NCI-H1436 treated with DMSO at 0.1 percent for 48 hours (cell line): ENCODE measurements at places on chromosomes 3 and 15.

DNA sequence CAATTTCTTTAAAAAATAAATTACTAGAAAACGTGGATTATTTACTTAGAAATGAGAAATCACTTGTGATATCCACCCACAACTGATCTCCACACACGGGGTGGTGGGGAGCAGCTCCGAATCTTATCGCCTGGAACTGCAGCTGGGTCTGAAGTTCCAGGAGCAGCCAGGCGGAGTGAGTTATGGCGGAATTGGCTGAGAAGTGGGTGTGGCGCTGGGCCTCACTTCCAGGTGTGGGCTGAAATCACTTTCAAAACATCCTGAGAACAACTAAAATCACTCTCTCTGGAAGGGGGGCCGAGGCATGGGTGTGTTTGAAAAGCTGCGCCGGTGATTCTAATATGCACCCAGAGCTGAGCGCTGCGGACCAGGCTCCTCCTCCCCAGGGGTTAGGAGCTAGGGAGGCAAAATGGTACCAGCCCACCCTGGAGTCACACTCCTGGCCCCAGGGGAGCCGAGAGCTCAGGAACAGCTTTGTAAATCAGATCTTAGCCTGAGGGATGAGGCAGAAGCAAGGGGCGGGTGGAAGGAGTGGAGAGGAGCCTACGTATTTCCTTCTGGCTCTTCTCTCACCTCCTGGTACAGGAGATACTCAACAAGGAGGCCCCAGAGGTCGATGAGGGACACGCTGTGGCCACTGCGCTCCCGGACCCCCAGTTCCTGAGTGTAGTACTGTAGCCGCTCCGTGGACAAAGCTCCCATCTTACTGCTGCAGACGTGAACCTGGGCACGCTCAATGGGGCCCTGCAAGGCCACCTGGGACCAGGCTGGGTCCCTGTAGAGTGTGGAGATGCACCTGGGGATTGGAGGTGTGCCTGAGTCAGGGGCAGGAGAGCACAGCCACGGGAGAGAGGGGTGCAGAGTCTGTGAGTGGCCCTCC lies 9.6 kb downstream of the PLA2G4F start:
- DNase-seq, result no peak

- no peak for DNase-seq
These were observed 190.8 kb upstream of the LPP start for GRCh38 chr3:187963003-187963676.

GRCh38 chr3:25663347-25663868 lies 1.3 kb downstream of the TOP2B start:
- no peak for DNase-seq

GRCh38 chr3:65619451-65619881 lies 419.3 kb downstream of the MAGI1 start:
- DNase-seq, result no peak

- DNase-seq, result no peak
These were observed 15.4 kb upstream of the GMNC start for GRCh38 chr3:190877925-190878324.

DNA sequence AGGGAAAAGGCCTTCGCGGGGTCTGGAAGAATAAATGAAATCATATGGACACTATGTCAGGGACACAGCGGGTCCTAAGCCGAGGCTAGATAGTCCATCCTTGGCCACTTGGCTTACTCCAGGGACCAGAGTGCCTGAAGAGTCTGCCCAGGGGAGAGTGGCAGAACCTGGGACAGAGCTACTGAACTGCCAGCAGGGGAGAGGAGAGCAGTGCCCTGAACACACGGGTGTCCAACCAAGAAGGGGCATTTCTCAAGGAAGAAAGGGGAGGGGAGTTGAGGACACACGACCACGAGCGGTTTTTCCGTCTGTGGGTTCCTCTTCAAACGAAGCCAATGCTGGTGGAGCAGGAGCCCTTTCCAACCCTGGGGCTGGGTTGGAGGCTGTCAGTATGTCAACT lies 1.0 kb downstream of the ACAN start:
- no peak for DNase-seq

GRCh38 chr3:152768478-152768877 lies 66.5 kb upstream of the P2RY1 start:
- no peak for DNase-seq

GRCh38 chr3:196842567-196843434 lies 24.9 kb upstream of the SENP5 start:
- no peak for DNase-seq

- DNase-seq, result no peak
These were observed 161.5 kb upstream of the KBTBD8 start for GRCh38 chr3:66836363-66837152.

DNA sequence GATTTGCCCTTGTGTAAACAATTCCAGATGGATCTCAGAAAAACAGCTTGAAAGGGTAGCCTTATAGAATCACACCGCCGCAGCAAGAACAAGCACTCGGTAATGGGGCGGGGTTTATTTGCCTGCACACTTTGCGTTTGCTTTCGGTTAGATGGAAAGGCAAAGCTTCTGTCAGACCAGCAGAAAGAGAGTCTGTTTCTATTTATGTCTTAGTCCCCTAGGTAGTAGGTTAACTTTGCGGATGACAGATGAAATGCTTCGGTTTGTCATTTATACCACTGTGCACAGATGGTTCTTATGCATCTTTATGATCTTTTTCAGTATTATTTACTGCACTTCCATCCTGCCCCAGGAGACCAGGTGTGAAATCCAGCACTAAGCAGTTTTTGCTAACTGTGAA lies 62.2 kb downstream of the PYDC2 start:
- DNase-seq, result peak; percentile 31

DNA sequence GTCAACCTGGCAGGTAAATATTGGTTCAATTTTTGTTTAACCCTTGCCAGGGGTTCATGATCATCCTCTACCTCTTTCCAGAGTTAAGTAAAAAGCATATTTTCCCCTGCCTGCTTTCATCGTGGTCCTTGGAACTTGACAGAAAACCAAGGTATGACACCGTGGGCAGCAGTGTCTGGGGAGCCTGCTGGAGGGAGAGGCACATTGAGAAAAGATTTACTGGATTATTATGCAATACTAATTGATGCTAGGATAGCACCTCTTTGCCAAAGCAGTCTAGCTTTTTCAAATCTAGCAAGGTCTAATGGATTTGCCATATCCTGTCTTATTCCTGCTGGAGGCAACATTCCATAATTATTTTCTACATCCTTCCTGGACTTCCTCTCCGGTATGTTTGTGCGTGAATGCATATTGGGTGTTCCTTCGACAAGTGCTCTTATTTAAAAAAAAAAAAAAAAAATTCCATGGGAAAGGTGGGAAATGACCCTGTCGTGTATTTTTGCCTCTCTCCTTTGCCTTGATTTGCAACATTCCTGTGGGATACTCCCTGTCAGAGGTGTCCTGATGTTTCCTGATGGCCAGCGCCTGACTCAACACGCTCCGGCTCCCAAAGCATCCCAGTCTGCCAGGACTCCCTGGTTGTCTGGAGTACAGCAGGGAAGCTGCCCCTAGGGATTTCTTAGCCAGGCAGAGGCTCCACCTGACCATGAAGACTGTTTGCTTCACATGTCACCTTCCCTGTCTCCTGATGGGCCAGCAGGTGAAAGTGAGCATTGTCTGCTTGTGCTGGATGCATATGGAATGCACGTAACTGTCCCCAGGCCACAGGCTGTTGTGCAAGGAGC lies 6.3 kb downstream of the BHLHE40 start:
- no peak for DNase-seq

DNA sequence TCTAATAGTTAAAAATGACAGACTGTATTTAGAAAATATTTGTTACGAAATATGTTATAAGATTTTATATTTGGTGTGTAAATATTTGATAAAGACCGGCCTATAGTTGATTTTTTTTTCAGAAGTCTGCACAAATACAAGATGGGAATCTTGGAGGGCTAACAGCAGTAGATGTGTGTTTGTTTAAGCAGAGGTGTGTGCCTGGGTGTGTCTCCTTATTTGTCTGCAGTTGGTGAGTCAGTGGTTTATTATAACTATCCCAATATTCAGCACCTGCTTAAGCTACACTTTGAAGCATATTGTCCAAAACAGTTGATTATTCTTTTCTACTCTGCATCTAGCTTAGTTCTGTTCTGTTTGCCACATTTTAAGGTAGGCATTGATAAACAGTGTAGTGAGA lies 12.4 kb downstream of the GLCE start:
- no peak for DNase-seq

- no peak for DNase-seq
These were observed 33.9 kb upstream of the GRAMD1C start for GRCh38 chr3:113804661-113805060.

DNA sequence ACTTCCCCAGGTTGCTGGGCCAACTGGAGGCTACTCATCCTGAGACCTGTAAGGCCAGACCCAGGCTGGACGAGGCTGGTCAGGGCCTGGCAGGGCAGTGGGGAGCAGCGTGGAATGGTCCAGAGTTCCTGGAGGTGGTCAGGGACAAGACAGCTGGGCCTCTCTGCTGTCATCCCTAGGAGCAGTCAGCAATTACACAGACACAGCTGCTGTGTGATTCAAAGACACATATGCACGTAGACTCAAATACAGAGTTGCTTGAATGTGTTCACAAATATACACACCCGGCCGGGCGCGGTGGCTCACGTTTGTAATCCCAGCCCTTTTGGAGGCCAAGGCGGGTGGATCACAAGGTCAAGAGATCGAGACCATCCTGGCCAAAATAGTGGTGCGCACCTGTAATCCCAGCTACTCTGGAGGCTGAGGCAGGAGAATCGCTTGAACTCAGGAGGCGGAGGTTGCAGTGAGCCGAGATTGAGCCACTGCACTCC lies 1.5 kb upstream of the CD276 start:
- DNase-seq, result no peak

GRCh38 chr3:106281221-106281620 lies 412.4 kb upstream of the CBLB start:
- DNase-seq, result no peak

DNA sequence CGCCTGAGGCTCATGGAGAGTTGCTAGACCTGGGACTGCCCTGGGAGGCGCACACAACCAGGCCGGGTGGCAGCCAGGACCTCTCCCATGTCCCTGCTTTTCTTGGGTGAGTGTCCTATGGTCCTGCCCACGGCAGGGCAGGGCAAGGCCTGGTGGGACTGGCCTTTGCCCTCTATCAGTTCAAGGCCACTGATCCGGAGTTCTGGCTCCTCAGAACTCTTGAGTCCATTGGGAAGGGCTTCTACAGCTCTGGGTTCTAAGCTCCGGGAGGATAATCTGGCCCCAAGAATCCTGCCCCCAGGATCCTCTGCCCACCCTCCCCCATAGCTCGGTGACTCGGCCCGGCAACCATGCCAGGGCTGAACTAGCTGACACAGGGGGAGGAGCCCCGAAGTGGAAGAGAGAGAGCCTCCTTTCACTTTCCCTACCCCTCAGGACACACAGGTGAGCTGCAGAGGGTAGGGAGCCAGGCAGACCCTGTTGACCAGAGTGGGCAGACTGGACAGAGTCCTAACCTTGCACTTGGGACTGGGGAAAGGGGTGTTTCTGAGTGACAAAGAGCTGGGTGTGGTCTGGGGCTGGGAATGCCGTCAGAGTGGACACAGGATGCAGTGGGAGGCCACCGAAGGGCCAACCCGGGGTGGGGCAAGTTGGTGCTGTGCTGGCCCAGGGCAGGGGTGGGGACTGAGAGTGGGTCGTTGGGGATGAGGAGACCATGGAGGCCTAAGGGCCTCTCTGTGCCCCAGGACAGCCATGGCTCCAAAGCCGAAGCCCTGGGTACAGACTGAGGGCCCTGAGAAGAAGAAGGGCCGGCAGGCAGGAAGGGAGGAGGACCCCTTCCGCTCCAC lies 664 bp downstream of the PARP3 start:
- DNase-seq, result no peak

- DNase-seq, result no peak
These were observed 63.0 kb downstream of the ARHGAP31 start for GRCh38 chr3:119357190-119357589.

- no peak for DNase-seq
These were observed 35.1 kb upstream of the SLC6A11 start for GRCh38 chr3:10780922-10781321.

DNA sequence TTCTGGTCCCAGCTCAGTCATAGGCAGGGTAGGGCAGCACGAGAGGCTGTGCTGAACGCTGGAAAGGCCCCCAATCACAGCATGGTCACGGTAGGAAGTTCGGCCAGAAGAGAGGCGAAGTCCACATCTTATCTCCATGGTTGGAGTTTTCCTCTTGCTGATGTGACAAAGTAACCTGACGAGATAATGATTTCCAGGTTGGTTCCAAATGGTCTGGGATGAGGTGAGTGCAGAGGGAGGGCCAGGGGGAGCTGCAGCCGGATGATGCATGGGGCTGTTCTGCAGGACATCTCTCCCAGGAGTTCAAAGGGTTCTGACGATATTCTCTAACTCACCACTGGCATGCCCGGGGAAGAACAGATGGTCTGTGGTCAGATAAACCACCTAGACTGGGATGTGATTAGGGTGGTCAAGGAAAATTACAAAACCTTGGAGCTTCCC lies 83.2 kb upstream of the WNT5A start:
- no peak for DNase-seq

- no peak for DNase-seq
These were observed 2.9 kb downstream of the CORO2B start for GRCh38 chr15:68581725-68582124.

DNA sequence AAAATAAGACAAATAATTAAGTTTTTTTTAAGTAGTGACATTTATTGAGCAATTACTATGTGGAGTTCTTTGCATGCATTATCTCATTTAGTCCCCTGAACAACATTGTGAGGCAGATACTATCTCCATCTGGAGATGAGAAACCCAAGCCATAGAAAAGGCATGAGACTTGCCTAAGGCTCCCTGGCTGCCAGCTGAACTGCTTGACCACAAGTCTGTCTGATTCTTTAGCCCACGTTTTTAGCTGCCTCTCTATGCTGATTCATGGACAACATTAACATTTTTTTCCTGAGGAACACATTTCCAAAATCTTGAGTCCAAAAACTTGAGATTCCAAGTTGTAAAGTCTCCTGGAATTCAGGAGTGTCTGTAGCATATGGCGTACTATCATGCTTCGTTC lies 263.6 kb upstream of the GOLGA6L4 start:
- no peak for DNase-seq

- no peak for DNase-seq
These were observed 21.9 kb upstream of the SQOR start for GRCh38 chr15:45612790-45613415.
